ENCODE measurements at places on chromosomes 11 and 22. TPM values are rescaled to one million over a fixed set of nuclear protein-coding genes. Genes with fewer than 3 reads are reported as not detected.
A peak's percentile ranks its signal among the peaks of the same experiment; 100 is the strongest.

Gene TRIM48
- not detected for total RNA-seq

Gene OR56A1
- total RNA-seq = not detected

Gene SYCE3
- total RNA-seq = 0.63 TPM

DNA sequence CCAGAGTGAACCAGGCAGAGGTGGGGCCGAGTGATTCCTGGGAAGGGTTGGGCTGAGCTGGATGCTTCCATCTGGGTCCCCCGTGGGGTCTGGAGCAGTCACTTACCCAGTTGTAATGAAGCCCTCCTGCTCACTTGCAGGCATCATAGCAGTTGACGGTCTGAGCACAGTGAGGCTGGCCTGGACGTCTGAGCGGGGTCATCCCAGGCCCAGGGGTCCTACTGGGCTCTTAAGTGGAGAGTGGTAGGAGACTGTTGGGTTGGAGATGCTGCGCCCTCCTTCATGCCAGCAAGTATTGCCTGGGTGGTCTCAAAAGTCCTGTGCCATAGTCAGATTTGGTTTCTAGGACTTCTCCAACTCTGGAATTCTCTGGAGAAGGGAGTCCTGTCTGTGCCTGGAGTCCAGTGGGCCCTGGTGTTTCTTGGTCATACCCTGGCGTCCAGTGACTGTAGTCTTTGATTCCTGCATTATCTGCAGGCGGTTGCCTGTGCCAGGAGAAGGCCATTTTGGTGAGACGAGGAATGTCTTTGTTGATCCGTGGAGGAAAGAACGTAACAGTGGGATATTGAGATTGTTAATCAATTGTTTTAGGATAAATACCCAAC, 82.3 kb downstream of the TBC1D22A start:
- no peaks in the 10 kb centered on the region for H3K36me3 ChIP-seq
- DNase-seq = no peak
- H3K4me3 ChIP-seq = peak overlapping the region; percentile 20
- no peaks in the 10 kb centered on the region for H3K4me1 ChIP-seq

Gene CALCB
- 1.3 TPM for total RNA-seq

DNA sequence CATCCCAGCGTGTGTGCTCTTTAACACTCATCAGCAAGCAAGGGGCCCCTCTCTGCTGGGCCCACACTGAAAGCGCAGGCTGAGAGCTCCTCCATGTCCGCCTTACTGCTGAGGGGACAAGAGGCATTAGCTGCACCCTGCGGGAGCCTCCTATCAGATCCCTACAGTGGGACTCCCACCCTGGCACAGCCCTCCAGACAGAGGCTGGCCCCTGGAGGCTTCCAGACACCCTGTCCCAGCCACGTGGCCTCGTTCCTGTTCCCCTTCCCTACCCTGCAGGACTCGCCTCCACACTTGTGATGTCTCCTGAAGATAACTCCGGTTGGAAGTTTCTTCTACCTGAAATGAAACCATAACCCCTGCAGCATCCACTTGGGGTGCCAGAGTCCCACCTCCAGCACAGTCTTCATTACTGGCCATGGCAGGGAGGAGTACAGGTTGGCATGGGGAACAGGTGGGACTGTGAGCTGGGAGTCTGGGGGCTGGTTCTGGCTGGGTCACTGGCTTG, 5.0 kb upstream of the SH3BP1 start:
- H3K27me3 ChIP-seq = no peaks in the 10 kb centered on the region
- H3K4me3 ChIP-seq = no peak overlapping the region
- no peaks in the 10 kb centered on the region for H3K4me1 ChIP-seq
- no peaks in the 10 kb centered on the region for H3K36me3 ChIP-seq

Gene MYO7A
- total RNA-seq = 3.8 TPM

Gene SCUBE2
- 7.1 TPM for total RNA-seq

GRCh38 chr22:28077166-28077565, 158.1 kb upstream of the PITPNB start:
- H3K36me3 ChIP-seq = no peaks in the 10 kb centered on the region
- peaks cover 20% of the 10 kb centered on the region for H3K4me1 ChIP-seq
- no peak for DNase-seq

DNA sequence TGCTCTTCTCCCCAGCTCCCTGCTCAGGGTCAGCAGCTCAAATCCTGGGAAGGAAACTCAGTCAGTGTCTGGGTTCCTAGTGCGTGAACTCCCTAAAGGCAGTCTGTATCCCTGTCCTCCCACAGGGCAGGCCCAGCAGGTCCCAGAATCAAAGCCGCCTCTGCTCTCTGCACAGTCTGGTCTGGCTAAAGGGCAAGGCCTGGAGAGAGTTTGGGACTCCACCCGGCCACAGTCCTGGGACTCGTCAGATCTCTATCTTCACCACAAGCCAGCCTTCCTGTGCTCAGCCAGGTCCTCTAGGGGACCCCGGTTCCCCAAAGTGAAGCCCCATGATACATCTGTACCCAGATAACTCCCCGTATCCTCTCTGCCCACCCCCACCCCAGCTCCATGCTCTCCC, 56.2 kb upstream of the CSNK2A3 start:
- DNase-seq = no peak
- no peaks in the 10 kb centered on the region for H3K27me3 ChIP-seq
- H3K4me3 ChIP-seq = no peak overlapping the region
- no peaks in the 10 kb centered on the region for H3K4me1 ChIP-seq

Gene OR5M10
- not detected for total RNA-seq

DNA sequence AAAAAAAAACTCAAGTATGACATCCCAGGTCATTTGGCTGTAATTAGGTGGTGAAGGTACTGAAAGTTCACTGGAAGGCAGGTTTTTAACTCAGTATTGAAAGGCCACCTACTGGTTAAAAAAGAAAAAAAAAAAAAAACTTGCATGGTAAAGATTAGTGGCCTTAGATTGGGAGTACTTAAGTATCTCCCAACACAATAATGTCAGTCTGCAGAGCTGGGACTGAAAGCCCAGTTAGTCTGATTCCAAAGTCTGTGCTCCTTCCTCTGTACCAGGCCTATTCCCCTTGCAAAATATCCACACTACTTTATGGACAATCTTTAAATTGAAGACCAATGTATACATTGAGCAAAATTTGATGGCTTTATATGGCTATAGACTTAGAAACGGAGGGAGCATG, 85.5 kb downstream of the NOX4 start:
- no peak overlapping the region for H3K27ac ChIP-seq
- no peak for DNase-seq
- H3K4me3 ChIP-seq = no peak overlapping the region
- H3K27me3 ChIP-seq = no peaks in the 10 kb centered on the region
- H3K36me3 ChIP-seq = no peaks in the 10 kb centered on the region

DNA sequence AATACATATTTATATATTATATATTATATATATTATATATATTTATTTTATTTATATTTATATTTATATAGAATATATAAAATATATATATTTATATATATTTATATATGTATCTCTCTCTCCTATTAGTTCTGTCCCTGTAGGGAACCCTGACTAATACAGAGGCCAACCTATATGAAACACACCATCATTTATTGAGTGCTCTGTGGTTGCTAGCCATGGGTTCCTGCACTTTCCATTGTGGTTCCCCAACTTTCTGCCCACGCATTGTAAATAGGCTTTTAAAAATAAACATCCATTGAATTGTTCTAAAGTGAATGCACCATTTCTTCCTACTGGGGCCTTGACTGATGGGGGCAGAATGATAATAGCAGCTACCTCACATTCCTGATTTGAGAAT, 93.8 kb upstream of the SESN3 start:
- no peaks in the 10 kb centered on the region for H3K36me3 ChIP-seq
- H3K4me3 ChIP-seq = no peak overlapping the region
- no peaks in the 10 kb centered on the region for H3K27me3 ChIP-seq
- H3K4me1 ChIP-seq = no peaks in the 10 kb centered on the region
- no peak for DNase-seq
- no peak overlapping the region for H3K27ac ChIP-seq

DNA sequence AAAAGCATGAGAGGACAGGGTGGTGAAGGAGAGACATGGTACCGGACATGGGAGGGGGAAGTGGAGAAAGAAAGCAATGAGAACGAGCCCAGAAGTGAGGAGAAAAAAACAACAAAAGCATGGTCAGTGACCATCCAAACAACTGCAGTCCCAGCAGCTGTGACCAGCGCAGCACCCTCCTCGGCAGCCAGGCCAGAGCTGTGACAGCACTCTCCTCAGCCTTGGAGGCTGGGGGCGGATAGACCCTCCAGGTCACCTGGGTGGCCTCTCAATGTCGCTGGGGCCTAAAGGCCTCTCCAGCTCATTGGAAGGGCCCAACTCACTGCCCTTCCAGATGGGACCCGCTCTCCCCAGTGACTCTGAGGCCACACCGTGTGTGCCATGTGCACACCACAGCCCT, 103.3 kb downstream of the MED15 start:
- H3K27ac ChIP-seq = no peak overlapping the region
- no peak overlapping the region for H3K4me3 ChIP-seq
- no peaks in the 10 kb centered on the region for H3K36me3 ChIP-seq
- H3K4me1 ChIP-seq = no peaks in the 10 kb centered on the region
- no peaks in the 10 kb centered on the region for H3K27me3 ChIP-seq

DNA sequence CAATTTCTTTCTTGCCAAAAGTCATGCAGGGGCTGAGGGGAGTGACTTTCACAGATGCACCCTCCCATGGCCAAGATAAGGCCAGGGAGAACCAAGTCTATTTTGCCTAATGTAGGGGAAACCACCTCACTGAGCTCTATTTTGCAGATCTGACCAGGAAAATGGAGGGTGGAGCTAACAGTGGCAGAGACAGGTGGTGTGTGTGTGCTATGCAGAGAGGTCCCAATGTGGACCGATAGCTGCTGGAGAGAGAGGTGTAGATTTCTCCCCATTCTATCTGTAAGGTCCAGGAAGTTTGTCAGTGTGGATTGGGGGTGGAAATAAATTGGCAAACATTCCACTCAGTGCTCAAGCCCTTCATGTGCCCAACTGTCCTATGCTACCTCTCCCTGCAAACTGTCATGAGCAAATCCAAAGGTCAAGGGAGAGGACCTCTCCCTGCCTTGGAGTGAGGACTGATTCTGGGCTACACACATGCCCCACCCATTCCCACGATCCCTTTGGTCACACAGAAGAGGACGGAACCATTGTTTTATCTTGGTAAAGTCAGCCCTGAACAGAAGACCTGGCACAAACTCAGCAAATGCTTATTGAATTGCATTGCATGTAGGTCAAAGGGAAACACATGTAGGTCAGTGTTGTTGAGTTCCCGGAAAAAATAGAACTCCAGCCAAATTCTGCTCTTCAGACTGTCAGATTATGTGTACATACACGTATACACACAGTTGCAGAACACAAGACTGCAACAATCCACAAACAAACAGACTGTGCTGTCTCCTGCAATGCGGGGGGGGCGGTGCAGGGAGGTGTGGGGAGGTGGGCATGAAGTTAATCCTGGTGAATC, 65.9 kb downstream of the C11orf58 start:
- DNase-seq = no peak
- H3K36me3 ChIP-seq = no peaks in the 10 kb centered on the region
- peaks cover 7% of the 10 kb centered on the region for H3K4me1 ChIP-seq
- no peak overlapping the region for H3K4me3 ChIP-seq
- no peak overlapping the region for H3K27ac ChIP-seq
- no peaks in the 10 kb centered on the region for H3K27me3 ChIP-seq

GRCh38 chr22:37316405-37316804, 34.1 kb downstream of the CYTH4 start:
- H3K4me3 ChIP-seq = no peak overlapping the region
- no peaks in the 10 kb centered on the region for H3K36me3 ChIP-seq
- no peak overlapping the region for H3K27ac ChIP-seq
- no peaks in the 10 kb centered on the region for H3K27me3 ChIP-seq
- H3K4me1 ChIP-seq = no peaks in the 10 kb centered on the region
- no peak for DNase-seq

- no peaks in the 10 kb centered on the region for H3K27me3 ChIP-seq
- no peak overlapping the region for H3K27ac ChIP-seq
- no peak for DNase-seq
These were observed 5.3 kb upstream of the KMT2A start for GRCh38 chr11:118430956-118431355.

DNA sequence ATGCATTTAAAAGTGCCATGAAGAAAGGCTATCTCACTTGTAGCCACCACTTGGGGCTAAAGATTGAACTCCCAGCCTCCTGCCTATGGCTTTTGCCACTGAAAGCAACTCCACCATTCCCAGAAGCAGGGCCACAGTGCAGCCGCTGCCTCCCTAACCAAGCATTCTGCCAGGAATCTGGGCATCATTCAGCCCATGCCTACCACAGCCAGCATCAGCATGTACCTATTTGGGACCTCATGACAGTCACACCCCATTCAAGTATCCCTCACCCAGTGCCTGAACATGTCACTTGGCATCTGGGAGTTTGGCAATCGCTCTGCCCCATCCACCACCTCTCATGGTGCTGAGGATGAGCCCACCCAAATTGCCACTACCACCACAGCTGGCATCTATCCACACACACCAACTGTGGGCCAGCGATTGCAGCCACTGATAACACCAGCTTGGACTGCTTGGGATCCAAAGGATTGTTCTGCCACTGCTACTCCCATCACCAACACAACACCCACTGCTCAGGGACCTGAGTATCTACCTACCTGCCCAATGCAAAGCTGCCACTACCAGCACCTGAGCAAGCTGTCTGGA, 234.4 kb downstream of the GRM5 start:
- no peak overlapping the region for H3K27ac ChIP-seq
- H3K4me3 ChIP-seq = no peak overlapping the region
- no peaks in the 10 kb centered on the region for H3K4me1 ChIP-seq

- H3K36me3 ChIP-seq = no peaks in the 10 kb centered on the region
- H3K27ac ChIP-seq = peak overlapping the region; percentile 51
- no peak overlapping the region for H3K4me3 ChIP-seq
- no peak for DNase-seq
These were observed 17.8 kb downstream of the MYO18B start for GRCh38 chr22:25759825-25760231.

- H3K4me1 ChIP-seq = no peaks in the 10 kb centered on the region
- no peak overlapping the region for H3K4me3 ChIP-seq
- no peak for DNase-seq
- no peaks in the 10 kb centered on the region for H3K27me3 ChIP-seq
These were observed 69.1 kb downstream of the MICAL2 start for GRCh38 chr11:12179531-12179930.

Gene ASRGL1
- 13.6 TPM for total RNA-seq

GRCh38 chr11:104222464-104222863, 58.5 kb upstream of the PDGFD start:
- no peak for DNase-seq
- no peaks in the 10 kb centered on the region for H3K36me3 ChIP-seq
- H3K4me3 ChIP-seq = no peak overlapping the region
- H3K4me1 ChIP-seq = no peaks in the 10 kb centered on the region
- no peak overlapping the region for H3K27ac ChIP-seq

GRCh38 chr11:62166371-62166770, 23.6 kb upstream of the SCGB1D1 start:
- H3K4me3 ChIP-seq = no peak overlapping the region
- no peaks in the 10 kb centered on the region for H3K36me3 ChIP-seq
- H3K27ac ChIP-seq = no peak overlapping the region
- H3K4me1 ChIP-seq = no peaks in the 10 kb centered on the region
- no peaks in the 10 kb centered on the region for H3K27me3 ChIP-seq

Gene TMEM45B
- total RNA-seq = 0.51 TPM

Data from pancreas (tissue), 10 donors.